Stimulated activated CD8-positive, alpha-beta memory T cell treated with anti-CD3 and anti-CD28 coated beads, Interleukin-15, amount 100 ng/mL, for 24 hours (primary cell): ENCODE measurements at places on chromosomes 2 and 18.

DNA sequence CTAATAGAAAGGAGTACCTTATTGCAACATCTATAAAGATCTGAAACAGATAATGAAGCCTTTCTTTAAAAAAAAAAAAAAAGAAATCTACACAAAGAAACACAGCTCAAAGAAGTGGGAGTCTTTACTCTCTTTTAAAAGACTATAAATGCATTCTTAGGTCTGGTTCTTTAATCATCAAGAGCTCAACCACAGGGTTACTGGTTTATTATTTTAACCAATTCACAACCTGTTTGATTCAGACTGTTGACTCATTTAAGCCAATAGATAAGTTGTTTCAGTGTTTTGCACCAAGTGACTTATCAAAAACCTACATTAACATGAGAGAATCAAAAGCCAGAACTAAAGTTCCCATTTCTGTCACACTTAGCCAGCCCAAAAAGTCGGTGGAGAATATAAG is 93.1 kb downstream of the TCF4 start:
- DNase-seq = no peak

- no peak for DNase-seq
Observed at GRCh38 chr18:22509423-22509822, 91.7 kb upstream of the CTAGE1 start.

- no peak for DNase-seq
Observed at GRCh38 chr2:233273120-233273519, 21.6 kb downstream of the ATG16L1 start.

DNA sequence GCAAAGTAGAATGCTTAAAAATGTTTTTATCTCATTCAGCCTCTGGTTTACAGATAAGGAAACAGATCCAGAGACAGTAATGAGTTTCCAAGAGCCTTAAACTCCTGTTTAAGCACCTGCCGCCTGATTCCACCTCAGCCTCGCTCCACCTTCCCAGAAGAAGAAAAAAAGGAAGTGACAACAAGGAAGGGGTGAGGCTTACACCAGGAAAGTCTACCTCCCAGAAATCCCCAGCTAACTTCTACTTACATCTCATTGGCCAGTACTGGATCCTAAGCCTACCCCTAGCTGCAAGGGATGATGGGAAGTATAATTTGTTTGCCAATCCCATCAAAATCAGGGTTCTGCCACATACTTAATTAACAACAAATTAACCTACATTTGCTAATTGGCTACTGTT is 15.3 kb upstream of the ARID5A start:
- no peak for DNase-seq

- DNase-seq = no peak
Observed at GRCh38 chr18:75200605-75201280, 8.2 kb downstream of the PTGR3 start.
